ENCODE measurements at places on chromosomes 4 and X.

- no peak for DNase-seq
Observed at GRCh38 chrX:10496345-10496965, 123.9 kb downstream of the MID1 start.

DNA sequence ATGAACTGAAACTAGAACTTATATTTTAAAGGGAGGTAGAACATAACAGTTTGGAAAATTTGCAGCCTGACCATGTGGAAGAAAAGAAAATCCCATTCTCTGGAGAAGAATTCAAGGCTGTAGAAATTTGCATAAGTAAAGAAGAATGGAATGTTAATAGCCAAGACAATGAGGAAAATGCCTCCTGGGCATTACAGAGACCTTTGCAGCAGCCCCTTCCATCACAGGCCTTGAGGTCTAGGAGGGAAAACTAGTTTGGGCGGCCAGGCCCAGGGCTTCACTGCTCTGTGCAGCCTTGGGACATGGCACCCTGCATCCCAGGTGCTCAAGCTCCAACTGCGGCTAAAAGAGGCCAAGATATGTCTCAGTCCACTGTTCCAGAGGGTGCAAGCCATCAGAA is 1506.8 kb downstream of the PCDH18 start:
- DNase-seq: no peak

GRCh38 chr4:163587867-163588266 is 93.4 kb downstream of the TMA16 start:
- DNase-seq: no peak

- DNase-seq: no peak
Observed at GRCh38 chr4:111475001-111475400, 670.3 kb upstream of the FAM241A start.

- DNase-seq: no peak
Observed at GRCh38 chr4:54254116-54254914, 25.2 kb downstream of the PDGFRA start.

DNA sequence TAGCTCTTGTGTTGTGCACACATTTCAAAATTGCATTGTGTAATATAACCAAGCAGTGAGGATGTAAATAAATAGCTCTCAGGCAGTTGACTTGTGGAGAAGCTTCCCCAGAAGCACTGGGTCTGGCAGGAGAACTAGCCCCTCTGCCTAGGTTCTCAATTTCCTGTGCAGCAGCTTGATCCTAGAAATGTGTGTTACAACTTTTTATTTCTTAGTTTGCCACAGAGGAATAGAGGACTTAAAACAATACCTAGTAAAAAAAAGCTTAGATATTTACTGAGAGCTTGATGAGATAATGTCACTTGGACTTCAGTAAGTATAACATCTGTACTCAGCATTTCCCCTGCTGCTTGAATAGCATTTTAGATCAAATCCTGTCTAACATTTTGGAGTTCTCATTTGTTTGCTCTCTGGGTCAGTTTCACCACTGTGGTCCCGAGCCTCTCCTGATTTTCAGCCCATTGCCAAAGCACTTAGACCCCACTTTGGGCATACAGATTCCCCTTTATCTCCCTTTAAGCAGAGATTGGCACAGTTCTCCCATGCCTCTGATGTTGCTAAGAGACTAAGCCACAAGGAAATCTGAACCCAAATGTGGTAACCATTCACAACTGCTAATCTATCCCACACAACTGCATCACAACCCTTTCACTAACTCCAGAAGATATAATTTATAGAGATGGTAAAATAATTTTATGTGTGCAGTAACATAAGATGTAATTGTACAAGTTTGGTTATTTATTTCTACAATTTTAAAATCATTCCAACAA is 98.2 kb upstream of the NRK start:
- DNase-seq: no peak

All from CD4-positive, alpha-beta T cell treated with Interleukin-21 for 1 hour (primary cell).